ENCODE measurements at places on chromosomes 13 and 19.

- DNase-seq: no peak
Measured at GRCh38 chr13:110536006-110536693, 25.4 kb downstream of the RAB20 start.

GRCh38 chr19:53894707-53895106 is 12.7 kb downstream of the PRKCG start:
- no peak for DNase-seq

DNA sequence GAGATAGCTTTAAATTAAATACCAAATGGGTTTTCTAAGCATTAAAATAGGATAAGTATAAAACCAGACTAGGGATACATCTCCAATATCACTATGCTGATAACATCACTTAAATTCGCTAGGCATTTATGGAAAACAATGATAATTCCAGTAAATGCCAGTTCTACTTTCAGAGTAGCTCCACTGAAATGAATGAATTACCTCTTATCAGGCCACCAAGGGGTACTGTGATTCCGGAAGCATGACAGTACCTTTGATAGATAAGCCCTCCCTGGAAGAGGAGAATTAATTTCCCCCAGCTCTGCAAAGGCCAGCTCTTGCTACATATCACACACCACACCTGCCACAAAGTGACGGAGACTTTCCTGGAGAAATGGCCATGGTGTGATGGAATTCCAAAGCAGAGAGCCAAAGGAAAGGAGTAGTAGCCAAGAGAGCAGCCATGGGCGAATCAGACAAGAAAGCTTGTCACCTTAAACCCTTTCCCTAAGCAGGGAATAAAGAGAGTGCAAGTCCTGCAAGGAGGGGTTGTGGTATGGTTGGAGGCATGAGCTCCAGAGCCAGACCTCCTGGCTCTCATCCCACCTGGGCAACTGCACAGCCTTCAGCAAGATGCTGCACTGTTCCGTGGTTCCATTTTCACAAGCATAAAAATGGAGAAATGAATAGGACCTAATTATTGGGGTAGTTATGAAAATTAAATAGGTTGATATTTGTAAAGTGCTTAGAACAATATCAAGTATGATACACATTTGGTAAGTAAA is 423.1 kb downstream of the FGF14 start:
- no peak for DNase-seq

- DNase-seq: no peak
Measured at GRCh38 chr13:74305876-74306275, 171.7 kb upstream of the KLF12 start.

Measured in right atrium auricular region (tissue), 2 donors.